ENCODE measurements at places on chromosomes 2 and 18. TPM values are rescaled to one million over a fixed set of nuclear protein-coding genes. Genes with fewer than 3 reads are reported as not detected.
A peak's percentile ranks its signal among the peaks of the same experiment; 100 is the strongest.

Gene LYG2
- not detected for total RNA-seq

DNA sequence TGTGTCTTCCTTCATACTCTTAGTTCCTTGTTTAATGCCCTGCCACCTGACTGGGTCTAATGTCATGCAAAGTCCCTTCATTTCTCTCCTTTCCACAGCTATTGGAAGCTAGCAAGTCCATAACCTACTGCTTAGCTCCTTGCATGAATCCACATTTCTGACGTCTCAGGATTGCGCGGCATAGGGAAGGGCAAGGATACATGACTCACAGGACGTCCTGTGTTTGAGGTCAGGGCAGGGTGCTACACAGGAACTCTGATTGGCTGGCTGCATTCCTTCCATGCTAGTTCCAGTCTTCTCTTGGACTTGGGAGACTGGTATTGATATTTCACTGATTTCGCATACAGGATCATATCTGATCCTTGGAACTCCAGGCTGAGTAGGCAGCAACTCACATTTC, 137.9 kb downstream of the CDH2 start:
- peak; percentile 86 for DNase-seq

DNA sequence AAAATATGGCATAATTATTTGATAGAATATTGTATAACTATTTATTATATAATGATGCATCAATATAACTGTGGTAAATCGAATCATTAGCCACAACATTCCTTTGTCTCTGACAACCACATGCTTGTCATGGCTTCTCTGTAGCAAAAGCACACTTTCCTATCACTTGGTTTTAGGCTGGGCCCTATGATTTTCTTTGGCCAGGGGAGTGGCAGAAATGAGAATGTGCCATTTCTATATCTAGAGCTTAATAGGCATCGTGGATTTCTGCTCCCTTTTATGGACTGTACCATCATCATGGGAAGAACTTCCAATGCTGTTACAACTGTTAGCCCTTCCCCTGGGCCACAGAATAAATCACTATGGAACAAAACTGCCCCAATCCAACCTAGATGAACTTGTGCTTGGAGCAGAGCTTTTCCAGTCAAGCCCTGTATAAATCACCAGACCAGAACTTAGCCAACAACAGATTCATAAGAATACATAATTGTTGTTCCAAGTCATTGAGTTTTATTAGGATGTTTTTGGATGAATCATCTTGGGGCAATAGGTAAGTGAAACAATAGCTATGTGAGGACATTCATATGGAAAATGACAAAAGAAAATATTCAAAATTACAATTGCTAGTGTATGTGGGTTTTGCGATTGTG, 715.8 kb downstream of the ERBB4 start:
- DNase-seq: peak; percentile 52

DNA sequence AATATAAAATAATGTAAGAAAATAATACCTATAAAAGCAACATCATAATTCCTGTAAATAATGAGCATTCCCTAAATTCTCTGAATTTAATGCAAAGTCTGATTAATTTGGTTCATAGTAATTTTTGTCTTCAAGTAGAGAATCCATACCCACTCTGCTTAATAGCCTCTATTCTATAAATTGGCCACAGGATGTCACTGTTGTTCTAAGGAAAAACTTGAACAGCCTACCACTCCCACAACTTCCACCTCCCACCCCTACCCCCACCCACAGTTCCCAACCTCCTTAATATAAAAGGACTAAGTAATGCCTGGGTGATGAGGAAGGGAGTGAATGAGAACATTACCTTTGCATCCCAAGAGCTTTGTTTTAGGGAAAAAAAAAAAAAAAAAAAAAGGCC, 27.2 kb upstream of the BBS5 start:
- peak; percentile 47 for DNase-seq

Gene ITGA4
- total RNA-seq: 7.7 TPM

DNA sequence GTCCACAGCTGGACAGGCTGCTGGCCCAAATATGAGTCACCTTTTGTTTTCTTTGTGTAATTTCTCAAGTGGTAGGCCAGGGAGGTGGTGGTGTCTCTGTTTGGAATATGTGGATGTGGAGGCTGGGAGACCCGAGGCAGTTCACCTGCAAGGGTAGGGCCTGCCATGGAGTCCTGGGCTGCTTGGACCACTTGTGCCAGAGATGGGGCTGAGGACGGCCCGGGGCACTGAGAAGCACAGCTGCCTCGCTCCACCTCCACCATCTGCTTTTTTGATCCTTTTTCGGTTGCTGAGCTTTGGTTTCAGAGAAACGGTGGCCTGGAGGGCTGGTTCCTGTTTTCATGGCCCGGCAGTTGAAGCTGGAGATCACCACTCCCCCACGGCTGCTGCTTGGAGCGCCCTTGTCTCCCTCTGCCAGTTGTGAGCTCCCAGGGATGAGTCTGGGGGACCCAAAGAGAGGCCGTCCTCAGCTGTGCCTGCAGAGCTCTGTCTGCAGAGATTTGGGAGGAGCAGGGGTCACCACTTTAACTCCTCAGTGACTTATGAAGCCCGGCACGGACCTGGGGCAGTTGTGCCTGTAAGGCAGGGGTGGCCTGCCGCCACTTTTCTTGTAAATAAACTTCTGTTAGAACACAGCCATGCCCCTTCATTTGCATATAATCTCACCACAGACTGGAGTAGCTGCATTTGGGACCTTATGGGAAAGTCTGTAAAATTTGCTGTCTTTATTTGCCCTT, 67.6 kb upstream of the MCFD2 start:
- peak; percentile 56 for DNase-seq

DNA sequence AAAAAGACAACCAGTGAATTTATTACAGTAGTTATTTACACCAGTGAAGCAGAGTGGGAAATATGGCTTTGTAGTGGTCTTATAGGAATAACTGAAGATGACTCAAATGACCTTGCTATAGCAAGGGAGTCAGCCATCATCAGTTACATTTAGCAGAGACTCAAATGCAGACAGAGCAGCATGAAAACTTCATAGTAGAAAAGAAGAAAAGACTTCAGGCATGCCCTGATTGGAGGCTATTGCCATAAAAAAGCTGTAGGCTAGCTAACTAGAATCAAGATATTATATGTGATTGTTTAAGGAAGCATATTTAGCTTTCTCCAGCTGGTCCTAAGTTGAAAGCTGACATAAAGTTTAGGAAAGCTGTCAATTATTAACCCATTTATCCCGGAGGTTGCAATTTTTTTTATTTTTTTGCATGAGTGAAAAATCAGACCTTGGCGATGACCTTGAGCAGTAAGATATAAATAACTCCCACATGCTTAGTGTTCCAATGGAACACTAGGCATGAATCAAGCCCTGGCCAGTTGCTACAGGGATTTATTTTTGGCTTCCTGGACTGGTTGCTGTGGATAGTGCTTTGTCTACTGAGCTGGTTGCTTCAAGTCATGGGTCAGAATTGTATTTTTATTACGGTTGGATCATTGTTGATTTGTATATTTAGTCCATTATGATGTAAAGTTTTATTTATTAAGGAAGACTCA, 675.6 kb upstream of the VRK2 start:
- DNase-seq: peak; percentile 53
